ENCODE measurements at places on chromosomes 12 and 14.

DNA sequence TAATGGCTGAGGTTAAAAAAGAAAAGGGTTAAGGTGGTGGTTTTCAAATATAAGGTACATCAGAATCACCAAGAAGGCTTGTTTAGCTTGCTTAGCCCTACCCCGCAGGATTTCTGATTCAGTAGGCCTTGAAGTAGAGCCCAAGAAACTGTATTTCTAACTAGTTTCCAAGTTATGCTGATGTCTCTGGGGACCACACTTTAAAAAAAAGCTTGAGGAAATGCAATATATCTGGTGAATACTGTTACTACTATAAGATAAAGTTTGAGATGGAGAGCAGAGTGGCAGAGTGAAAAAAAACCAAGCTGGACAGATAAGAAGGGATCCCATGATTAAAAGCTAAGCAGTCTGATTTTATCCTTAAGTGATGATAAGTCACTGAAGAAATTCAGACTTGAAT, 18.3 kb upstream of the GXYLT1 start:
- no peak for DNase-seq

DNA sequence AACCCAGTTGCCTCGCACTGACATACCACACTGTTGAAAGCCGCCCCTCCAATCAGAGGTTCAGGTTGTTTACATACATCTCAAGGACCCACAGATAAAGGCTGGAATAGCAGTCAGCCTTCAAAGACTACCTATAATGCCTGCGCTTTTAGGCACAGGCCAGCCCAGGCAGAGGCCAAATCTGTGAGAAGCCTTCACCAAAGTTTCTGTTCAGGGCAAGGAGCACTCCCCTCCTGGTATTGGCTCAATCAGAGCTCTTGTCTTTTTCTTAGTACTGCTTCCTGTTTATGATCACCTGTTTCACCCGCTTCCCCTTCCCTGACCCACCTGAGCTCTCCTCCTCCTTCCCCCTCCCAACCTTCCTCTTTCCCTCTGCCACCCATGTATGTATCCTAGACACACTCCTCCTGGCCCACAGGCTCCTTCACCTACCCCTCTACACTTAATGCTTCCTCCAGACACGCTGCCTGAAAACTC, 34.8 kb downstream of the DUSP16 start:
- no peak for DNase-seq

DNA sequence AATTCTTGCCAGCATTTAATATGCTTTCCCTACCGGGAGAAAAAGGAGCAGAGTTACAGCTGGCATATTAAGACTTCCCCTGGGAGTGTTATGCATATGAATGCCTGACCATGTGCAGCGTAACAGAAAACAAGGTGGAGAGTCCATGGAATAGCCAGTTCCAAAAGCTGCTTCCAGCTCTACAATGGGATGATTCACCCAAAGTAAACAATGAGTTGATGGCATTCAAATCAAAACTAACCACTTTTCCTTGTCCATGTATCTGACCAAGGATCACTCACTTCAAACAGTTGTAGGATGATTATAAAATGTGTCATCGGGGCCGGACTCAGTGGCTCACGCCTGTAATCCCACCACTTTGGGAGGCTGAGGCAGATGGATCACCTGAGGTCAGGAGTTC, 48.1 kb upstream of the BICDL1 start:
- DNase-seq = no peak

DNA sequence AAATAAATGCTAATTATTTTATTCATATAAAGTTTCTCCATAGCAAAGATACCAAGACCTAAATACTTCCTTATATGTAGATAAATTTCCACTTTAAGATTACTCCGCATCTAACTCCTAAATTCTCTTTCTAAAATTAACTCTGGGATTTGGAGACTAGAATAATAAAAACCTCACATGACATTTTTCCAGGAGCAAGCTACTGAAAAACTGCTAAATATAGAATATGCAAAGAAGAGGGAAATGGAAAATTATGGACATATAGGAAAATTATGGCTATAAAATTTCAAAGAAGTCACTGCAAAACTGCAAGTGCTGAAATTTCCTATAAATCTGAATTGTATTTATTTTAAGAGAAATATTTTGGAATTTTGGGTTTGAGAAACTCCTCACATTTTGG, 186.2 kb downstream of the DUSP6 start:
- no peak for DNase-seq

DNA sequence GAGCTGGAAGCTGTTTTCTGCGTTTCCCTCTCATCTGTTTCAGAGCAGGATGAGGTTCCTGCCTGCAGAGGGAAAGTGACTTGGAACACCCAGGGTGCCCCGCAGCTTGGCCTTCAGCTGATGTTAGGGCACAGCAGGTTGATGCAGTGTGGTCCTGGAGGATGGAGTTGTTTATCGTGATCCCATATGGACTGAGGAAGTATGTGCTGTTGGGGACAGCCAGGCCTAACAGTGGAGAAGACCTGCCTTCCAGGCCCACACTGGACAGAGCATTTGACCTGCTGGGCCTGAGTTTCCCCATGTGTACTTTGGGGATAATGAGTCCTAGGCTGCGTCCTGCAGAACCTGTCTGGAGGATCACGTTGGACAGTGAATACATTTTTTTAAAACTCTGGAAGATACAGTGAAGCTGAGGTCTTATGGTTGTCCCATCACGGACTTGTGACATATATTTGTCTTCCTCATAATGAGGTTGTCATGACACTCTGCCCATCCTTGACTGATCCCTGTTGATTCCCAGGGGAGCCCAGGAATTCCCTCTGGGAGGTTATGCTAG, 12.8 kb downstream of the SERPINA1 start:
- DNase-seq = no peak

GRCh38 chr14:106872611-106873446, 1346.4 kb downstream of the TMEM121 start:
- peak; percentile 95 for DNase-seq

- no peak for DNase-seq
Observed at GRCh38 chr14:72614891-72615415, 278.9 kb downstream of the DPF3 start.

DNA sequence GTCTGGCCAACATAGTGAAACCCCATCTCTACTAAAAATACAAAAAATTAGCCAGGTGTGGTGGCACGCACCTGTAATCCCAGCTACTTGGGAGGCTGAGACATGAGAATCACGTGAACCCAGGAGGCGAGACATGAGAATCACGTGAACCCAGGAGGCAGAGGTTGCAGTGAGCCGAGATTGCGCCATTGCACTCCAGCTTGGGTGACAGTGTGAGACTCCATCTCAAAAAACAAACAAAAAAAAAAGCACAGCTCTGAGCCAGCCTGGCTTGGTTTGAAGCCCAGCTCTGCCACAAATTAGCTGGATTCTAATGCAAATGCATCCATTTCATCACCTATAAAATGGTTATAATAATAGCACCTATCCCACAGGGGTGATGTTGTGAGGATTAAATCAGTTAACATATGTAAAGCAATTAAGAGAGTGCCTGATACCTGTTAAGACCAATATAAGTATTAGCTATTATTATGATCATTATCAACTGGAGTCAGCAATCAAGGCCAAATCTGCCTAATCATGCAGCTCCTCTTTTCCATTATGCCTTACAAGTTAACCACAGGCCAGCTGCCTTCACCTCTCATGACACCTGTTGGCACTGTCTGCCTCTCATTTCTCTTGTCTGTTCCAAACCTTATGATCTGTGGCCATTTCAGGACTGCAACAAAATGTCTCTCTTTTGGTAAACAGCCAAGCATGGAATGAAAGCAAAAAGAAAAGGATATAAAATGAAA, 2.1 kb downstream of the GNPTAB start:
- DNase-seq = no peak

DNA sequence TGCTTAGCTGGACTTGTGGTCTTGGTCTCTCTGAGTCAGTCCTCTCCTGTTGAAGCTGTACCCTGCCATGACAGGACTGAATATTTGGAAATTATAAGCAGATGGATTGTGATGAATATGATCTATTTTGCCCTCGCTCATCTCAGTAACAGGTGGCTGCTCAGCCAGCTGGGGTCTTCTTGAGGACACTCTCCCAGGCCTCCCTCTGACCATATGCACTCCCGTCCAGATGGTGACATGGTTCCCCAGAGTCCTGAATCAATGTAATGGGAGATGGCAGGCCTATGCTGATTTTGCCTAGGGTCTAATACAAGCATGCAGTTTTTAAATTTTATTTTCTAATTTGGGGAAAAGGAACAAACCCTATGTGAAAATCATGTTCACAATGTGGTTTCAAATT, 63.1 kb upstream of the TRHDE start:
- no peak for DNase-seq

DNA sequence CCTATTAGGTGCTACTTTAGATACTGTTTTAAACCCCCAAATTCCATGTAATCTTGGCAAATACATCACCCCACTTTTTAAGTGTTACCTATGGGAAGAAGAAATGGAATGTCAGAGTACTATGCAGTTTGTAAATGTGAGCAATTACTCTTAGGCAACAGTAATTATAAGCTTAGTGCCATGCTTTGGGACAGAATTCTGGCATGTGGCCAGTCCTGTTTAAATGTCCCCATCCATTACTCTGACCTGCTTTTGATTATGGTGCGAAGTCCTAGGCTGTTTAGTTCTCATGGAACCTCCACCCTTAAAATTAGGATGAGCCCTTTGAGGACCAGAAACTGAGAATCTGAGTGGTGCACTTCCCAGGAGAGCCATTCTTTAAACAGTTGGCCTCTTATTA, 321.4 kb upstream of the RGS6 start:
- no peak for DNase-seq

- peak; percentile 24 for DNase-seq
Observed at GRCh38 chr14:89621791-89622638, 205.0 kb upstream of the FOXN3 start.

- peak; percentile 31 for DNase-seq
Observed at GRCh38 chr12:16939871-16940306, 333.9 kb upstream of the LMO3 start.

DNA sequence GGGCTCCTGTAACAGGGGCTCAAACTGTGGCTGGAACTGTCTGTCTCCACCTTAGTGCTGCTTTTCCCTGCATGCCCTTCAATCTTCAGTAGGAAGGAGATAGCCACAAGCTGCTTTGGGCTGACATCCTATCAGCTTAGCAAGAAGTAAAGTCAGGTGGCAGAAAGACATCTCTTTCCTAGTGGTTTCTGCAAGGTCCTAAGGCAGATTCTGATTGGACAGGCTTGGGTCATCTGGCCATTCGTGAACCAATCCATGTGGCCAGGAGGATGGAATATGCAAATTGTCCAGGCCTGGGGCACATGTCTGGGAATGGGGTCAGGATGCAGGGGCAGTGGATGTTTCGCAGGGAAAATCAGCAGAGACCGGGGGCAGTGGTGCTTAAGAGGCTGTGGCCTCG, 5.2 kb downstream of the RITA1 start:
- DNase-seq = no peak

DNA sequence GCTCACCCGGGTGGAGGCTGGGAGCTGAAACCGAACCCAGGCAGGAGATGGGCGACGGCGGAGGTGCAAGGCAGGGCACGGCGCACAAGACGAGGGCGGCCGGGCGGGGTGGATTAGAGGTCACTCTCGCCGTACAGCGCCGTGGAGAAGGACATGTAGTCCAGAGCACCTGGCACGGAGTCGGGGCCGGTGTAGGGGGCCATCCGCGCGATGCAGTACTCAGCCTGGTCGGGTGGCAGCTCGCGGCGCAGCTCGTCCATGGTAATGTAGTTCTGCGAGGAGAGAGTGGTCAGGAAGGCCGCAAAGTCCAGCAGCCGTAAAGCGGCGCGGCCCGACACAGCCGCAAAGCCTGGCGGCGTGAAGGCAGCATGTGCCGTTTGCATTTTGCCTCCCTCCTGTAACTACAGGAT, 81.9 kb upstream of the ZFP36L1 start:
- no peak for DNase-seq

GRCh38 chr14:44404599-44404998, 102.5 kb downstream of the FSCB start:
- no peak for DNase-seq

DNA sequence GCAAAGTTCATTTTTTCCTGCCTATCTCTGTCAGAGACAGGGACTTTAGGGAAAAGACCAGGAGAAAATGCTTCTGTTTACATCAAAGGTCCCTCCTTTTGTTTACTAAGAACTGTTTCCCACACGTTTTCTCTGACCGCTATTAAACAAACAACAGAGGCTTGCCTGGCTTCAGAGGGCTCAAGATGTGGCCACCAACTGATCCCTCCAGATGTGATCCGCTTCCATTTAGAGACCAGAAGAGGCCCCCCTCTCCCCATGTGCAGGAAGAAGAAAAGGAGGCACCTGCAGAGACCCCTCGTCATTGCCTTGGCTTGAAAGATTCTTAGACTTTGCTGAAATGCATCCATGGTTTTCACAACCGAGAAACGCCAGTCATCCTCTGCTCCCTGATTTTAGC, 217.9 kb upstream of the PWP1 start:
- DNase-seq = no peak

DNA sequence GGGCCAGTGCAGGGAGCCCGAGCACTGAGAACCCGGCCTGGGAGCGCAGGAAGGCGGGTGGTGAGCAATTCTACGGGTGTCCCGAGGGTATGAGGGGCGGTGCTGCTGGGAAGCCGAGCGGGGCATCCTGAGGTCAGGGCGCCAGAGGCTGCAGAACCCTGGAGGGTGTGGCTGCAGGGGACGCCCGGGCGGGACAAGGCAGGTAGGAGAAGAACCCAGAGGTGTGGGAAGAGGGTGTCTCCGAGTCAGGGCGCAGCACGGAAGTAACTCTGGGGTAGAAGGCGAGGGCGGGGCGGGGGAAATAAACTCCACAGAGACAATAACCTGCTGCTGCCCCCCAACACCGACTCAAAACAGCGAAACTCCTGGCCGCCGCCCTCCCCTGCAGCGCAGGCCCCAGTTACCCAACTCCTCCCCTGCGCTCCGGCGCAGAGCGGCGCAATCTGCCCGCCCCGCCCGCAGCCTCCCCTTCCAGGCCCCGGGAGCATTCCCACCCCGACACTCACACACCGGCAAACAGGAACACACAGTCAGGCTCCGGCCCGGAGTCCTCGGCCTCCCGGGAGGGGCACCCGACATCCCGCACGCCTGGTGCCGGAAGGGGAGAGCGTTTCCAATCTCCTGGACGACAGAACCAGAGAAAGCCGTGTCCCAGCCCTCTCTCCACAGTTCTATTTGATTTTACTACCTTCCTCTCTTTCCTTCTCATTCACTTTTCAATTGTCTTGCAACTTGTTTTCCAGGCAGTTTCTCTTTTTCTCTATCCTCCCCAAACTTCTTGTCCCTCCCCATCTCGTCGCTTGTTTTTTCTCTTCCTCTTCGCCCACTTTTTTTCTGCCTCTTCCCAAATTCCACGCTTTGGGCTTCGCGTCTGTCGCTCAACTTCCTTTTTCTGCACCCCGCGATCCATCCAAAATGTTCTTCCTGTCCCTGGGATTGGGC, 2.4 kb downstream of the HRK start:
- peak; percentile 12 for DNase-seq

GRCh38 chr12:66984962-66985361, 284.2 kb upstream of the CAND1 start:
- DNase-seq = no peak

- DNase-seq = no peak
Observed at GRCh38 chr14:102645746-102646440, 53.4 kb downstream of the RCOR1 start.

Measured in activated CD8-positive, alpha-beta T cell treated with anti-CD3 and anti-CD28 coated beads for 36 hours (primary cell).